Left ventricle myocardium inferior (tissue), 1 donor: ENCODE measurements at places on chromosomes 7 and 10.
A peak's percentile ranks its signal among the peaks of the same experiment; 100 is the strongest.

- DNase-seq: no peak
Observed at GRCh38 chr7:30328381-30328780, 44.0 kb downstream of the ZNRF2 start.

DNA sequence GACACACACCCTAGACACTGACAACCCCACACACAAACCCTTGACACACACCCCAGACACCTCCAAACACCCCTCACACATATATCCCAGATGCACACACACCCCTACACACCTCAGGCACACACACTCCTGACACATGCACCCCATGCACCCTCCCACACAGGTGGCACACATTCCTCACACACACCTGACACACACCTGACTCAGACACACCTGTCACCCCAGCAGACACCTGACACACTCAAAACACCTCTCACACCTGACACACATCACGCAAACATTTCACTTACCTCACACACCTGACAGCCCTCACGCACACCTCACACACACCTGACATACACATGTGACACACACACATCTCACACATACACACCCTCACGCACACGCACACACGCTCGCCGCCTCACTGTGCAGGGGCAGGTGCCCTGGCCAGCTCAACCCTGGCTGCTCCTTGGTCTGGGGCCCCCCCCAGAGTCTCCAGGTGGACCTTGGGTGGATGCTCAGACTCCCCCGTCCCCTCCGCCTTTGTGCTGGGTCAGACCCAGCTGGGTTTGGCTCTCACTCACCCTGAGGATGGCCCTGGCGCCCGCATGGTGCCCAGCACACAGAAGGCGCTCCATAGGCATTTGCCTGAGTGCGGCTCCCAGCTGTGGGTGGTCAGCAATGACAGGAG, 3.1 kb upstream of the CALY start:
- DNase-seq: no peak

- DNase-seq: no peak
Observed at GRCh38 chr7:105079348-105079747, 65.3 kb downstream of the KMT2E start.

GRCh38 chr7:44384586-44385433, 59.4 kb upstream of the CAMK2B start:
- no peak for DNase-seq

DNA sequence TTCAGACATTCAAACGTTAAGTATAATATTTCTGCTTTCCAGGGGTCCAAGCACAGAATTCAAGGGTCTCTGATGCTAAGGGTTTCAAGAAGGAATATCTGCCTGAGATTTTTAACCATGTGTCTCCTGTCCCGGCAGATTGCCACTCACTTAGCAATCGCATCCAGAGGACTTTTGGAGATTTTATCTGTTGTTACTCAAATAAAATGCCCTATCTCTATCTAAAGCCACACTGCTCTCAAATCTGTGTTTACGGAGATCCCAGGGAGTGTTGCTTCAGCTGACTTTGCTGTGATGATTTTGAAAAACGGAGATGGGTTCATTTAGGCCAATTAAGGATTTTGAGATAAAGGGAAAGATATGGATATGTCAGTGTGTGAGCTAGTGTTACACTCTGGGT, 359.9 kb downstream of the DGKB start:
- no peak for DNase-seq

- peak; percentile 82 for DNase-seq
Observed at GRCh38 chr10:95406651-95407280, 116.0 kb upstream of the PDLIM1 start.

DNA sequence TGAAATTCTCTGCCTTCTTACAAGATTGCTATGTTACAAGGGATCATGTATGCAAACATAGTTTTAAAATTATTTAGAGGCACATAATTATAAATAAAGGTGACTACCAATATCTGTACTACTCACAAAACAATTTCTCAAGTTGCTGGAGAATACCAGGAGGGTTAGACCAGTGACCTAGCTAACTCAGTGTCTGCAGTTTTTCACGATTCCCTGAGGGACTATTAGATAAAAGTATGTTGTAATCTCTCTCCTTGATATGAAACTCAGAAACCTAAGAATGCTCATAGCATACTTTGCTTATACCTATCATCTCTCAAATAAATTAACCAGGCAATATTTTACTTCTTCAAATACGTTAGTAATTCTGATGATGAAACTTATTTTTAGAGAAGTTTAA, 534.0 kb upstream of the ANKRD30A start:
- DNase-seq: no peak

DNA sequence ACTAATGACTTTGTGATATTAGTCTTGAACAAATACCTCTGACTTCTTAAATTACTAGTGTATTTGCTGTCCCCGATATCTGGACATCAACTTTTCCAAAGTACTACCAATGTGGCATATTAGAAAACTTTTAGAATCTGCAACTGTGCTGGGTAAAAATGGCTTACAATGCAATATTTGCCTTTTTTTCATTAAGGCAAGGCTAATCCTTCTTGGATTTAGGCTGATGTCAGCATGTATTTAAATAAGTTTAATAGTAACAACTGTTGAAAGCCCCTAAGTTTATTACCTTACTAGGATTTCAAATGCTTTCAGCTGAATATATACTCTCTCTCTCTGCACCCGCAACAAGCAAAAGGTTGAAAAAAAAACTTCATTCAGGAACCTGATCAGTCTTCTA, 1232.3 kb downstream of the REEP3 start:
- DNase-seq: no peak

- no peak for DNase-seq
Observed at GRCh38 chr10:103688491-103688890, 166.9 kb downstream of the SH3PXD2A start.

- no peak for DNase-seq
Observed at GRCh38 chr7:22579961-22580360, 80.0 kb upstream of the STEAP1B start.

DNA sequence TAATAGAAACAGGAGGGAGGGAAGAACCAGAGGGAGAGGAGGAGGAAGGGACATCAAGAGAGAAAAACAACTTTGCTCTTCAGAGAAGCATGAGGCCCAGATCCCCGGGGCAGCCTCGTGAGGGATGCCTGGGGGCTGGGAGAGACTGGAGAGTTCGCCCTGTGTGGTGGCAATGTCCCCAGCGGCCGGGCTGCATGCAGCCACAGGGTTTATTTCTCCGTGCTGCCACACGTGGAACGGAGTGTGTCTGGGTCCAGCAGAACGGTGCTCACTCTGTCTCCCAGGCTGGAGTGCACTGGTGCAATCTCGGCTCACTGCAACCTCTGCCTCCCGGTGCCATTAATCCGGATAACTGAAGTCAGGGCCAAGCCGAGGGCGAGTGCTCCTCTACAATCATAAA, 257.7 kb downstream of the ACTR3B start:
- no peak for DNase-seq

DNA sequence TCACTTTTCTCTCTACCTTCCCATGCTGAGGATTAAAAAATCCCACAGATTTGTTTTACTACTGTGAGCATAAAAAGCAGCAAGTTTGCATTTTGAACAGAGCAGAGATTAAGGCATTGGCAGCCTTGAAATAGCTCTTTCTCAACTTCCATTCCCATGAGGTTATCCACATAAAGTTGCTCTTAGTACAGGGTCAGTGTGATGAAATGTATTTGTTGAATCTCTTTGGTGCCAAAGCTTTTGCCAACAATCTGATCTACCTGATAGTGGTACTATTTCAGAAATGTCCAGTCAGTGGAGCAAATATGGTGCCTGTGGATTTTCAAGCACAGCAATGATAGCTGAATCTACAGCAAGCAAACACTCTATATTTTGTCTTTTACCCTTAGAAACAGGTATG, 254.8 kb downstream of the INHBA start:
- DNase-seq: no peak

- DNase-seq: no peak
Observed at GRCh38 chr7:20438694-20439376, 108.1 kb downstream of the ITGB8 start.

GRCh38 chr7:127907110-127908040, 123.9 kb downstream of the LRRC4 start:
- no peak for DNase-seq

GRCh38 chr7:40538281-40538680, 403.5 kb downstream of the SUGCT start:
- DNase-seq: no peak

- DNase-seq: no peak
Observed at GRCh38 chr10:15300697-15301096, 70.4 kb downstream of the FAM171A1 start.

DNA sequence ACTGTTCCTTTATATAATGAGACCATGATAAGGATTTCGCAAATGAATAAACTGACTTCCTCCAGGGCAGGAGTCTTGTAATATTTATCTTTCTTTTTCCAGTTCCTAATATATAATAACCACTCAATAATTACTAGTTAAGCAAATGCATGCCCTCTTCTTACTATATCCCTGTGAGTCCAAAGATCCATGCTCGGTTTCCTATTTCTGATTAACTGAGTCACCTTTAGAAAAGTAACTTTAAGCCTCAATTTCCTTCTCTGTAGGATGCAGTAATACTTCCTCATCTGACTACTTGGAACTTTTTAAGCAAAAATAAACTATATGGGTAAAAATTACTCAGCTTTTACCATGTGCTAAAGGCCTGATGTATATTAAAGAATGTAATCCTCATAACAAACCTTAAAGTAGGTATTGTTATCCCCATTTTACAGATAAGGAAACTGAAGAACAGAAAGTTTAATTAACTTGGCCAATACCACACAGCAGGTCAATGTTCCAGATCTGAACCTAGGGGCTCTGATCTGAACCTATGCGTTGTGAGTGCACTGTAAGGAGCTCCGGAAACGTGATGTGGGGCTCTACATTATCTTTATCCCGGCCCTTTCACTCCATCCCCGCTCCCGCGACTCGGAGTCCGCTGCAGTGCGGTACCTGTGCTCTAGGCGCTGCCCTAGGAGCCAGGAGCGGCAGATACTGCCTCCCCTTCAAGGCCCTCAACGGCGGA, 458 bp downstream of the COX15 start:
- DNase-seq: no peak

DNA sequence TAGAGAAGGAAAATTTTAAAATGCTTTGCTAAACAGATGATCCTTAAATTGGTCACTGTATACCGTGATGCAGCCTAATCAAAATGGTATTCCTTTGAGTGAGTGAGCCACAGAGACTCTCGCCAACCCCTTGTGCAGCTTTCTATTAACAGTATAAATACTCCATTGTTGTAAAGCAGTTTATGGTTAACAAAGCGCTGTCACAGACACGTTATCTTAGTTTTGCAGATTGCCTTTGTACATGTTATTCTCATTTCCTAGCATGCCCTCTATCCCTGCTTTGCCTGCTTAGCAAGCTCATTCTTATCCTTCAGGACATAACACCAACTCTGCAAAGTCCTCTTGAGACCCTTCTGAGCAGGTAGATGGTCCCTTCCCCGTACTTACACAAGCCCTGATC, 694.4 kb downstream of the AUTS2 start:
- DNase-seq: no peak

DNA sequence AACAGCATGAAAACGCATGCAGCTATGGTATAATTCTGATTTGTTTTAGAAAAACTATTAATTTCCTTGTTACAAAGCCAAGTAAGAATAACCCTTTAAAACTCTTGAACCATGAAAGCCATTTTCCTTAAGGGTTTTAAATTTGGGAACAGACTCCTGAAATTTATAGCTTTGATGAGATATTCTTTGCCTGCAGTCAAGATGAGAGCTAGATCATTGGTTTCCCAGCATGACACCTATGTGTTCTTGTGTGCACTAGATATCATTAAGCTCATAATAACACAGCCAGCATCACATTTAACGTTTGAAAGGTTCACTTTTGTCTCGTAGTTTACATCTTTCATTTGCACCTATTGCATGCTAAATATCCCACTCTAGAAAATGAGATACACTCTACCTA, 202.2 kb downstream of the PHF14 start:
- no peak for DNase-seq
